ENCODE measurements at places on chromosomes 6 and 20. TPM values are rescaled to one million over a fixed set of nuclear protein-coding genes. Genes with fewer than 3 reads are reported as not detected.

DNA sequence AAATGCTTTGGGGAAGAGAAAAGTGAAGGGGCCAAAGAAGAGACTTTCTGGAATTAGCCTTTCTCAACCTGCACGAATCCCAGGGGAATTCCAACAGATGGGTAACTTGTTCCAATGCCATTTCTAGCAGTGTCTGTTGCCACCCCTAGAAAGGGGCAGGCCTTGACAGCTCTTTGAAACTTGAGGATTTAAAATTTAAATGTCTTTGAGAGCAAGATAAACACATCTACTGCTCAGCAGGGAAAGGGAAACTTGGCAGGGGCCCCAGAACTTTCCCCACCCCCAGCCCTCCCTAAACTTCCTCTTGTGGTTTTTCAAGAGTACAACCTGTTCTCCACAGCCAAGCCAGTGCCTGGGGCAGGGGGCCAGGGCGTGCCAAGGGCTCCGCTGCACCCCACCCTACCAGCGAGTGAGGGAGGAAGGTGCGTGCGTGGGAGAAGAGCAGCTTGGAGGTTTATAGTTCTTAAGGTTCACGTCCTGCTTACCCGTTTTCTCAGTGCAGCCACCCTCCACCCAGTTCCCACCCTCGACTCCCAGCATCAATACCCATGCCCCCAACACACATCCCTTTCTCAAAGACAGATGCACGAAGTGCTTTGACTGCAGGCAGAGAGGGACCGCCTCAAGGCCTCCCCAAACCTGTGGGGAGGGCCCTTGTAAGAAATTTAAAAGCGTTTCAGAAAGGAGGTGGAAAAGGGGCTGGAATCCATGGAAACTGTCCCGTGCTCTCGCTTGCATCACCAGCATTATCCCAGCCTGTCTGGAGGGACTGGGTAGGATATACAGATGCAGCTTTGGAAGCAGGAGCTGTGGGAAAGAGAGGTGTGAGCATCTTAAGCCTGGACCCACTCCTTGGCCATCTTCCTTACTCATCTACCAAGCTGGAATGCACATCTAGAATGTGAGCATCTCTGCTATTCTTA lies 4.5 kb upstream of the TAF8 start:
- DNase-seq = peak; percentile 97

DNA sequence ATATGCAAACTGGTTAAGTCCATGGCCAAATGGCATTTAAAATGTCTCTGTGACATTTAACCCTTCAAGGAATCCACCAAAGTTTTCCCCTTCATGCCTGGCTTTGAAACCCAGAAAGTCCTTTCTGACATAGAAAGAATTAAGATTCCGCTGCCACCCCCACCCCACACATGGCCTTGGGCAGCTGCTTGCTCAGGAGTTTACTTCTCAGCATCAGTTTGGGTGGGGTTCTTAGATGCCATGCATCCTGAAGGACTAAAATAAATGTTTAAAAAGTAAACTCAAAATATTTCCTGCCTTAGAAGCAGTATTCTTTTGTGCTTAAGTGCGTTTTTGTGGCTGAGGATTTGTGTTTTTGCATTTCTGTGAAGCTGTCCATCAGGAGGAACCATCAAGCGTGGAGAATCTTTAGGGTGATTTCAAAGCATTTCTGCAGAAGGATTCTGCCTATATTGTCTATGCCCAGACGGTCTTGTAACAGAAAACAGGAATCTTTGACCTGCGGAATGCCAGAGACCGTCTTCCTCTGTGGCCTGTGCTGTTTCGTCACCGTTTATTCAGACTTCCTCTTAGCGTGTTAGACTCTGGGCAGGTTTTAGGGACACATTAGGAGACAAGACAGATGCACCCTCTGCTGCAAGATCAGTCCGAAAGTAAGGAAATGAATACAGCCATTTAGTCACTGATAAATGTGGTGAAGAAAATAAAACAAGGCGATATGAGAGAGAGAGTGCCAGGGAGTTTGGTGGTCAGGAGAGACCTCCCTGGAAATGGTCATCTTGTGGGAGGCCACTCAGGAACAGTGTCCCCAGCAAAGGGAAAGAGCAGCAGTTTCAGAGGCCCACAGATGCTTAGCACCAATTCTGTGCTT lies 6.2 kb downstream of the DUSP22 start:
- DNase-seq = no peak

Gene LY86
- total RNA-seq = 1.8 TPM

Gene TRAPPC3L
- total RNA-seq = not detected

DNA sequence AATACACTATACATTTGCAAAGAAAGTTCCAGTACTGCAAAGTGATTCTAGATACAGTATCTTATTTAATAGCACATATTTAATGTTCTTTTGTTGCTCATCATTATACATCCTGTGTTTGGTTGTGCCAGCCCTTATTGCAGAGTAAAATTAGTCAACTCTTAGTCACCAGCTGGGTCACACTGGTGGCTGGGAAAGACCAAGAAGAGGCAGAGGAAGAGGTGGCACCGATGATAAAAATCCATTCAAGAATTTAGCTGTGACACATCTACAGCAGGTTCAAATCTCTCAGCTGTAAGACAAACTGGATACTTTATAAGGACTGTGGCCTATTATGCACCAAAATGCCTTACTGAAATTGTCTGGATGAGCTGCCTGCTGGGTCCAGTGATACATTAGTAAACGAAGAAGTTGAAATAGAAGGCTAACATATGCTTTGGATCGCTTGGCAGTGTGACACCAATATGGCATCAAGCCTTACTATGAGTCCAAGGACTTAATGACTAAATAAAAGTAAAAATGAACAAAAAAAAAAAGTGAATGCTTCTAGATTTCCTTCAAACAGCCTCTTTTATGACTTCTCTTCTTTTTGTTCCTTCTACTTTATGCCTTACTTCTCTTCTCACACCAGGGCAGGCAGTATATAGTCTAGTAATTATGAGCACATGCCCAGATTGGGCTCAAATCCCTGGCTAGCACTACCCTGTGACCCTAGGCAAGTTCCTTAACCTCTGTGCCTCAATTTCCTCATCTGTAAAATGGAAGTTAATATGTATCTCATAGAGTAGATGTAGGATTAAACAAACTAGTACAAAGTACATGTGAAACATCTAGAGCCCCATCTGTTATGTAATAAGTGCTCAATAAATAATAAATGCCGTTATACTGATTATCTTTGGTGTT lies 29.4 kb upstream of the RNF8 start:
- DNase-seq = no peak

GRCh38 chr20:56249244-56249955 lies 868 bp downstream of the MC3R start:
- DNase-seq = no peak

Gene TLDC2
- total RNA-seq = 0.36 TPM

Data from ureter (tissue), 1 donor.